ENCODE measurements at places on chromosomes 11 and 22.

DNA sequence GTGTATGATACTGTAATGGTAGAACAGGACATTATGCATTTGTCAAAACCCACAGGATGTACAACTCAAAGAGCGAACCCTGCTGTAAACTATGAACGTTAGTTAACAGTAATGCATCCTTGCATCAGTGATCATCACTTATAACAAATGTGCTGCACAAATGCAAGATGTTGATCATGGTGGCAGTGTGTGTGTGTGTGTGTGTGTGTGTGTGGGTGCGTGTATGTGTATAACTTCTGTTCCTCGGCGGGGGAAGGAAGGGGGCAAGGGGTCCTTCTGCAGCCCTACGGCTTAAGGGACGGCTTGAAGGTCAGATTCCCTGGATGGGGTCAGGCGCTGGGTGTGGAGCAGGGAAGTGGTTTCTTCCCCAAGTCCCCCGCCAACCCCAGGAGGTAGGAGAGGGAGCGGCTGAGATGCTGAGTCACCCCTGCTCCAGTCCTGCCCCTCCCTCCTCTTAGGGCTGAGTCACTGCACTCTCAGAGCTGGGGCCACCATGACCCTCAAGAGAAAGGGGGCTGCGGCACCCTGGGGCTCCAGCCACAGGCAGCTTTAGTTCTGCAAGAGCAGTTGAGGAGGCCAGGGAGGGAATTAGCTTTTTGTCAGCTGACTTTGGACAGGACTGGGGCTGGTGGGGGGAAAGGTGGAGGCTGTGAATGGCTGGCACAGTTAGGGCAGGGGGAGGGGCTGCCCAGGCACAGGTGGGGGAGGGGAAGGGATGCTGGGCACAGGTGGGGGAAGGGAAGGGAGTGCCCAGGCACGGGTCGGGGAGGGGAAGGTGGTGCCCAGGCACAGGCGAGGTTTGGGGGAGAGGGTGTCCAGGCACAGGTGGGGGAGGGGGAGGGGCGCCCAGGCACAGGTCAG, 8.8 kb upstream of the CTSD start:
- DNase-seq: peak; percentile 11

DNA sequence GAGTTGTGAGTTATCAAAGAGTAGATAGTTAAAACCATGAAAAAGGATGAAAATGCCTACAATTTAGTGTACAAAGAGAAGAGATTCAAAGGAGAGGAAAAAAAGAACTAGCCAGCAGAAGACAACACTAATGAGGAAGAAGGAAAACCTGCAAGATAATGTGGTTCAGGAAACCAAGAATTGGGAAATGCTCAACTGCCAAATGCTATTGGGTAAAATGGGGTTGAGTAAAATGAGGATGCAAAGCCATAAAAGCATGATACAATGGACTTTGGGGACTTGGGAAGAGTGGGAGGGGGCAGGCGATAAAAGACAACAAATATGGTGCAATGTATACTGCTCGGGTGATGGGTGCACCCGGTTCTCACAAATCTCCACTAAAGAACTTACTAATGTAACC, 7.6 kb upstream of the OR52K2 start:
- DNase-seq: no peak

- DNase-seq: no peak
Observed at GRCh38 chr22:38017939-38018885, 33.9 kb upstream of the SOX10 start.

- DNase-seq: no peak
Observed at GRCh38 chr11:94449029-94449428, 44.6 kb downstream of the MRE11 start.

GRCh38 chr11:133338588-133338987, 193.7 kb downstream of the OPCML start:
- no peak for DNase-seq

- DNase-seq: no peak
Observed at GRCh38 chr11:68470304-68470811, 9.8 kb downstream of the PPP6R3 start.

DNA sequence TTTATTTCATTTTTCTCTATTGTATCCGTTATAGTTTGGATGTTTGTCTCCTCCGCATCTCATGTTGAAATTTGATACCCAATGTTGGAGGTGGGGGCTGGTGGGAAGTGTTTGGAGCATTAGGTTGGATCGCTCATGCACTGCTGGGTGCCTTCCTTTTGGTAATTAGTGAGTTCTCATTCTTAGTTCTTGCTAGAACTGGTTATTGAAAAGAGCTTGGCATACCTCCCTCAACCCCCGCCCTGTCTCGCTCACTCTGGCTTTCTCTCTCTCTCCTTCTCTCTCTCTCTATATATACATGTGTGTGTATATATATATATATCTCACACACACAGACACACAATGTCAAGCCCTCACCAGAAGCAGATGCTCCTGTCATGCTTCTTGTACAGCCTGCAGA, 978.7 kb downstream of the DLG2 start:
- DNase-seq: no peak

GRCh38 chr11:45446998-45447397, 160.9 kb upstream of the SYT13 start:
- DNase-seq: no peak

GRCh38 chr22:31155422-31155821, 4.6 kb upstream of the RNF185 start:
- DNase-seq: no peak

GRCh38 chr11:111722501-111722900, 43.7 kb downstream of the PPP2R1B start:
- no peak for DNase-seq

GRCh38 chr11:21783954-21784353, 408.9 kb upstream of the ANO5 start:
- no peak for DNase-seq

DNA sequence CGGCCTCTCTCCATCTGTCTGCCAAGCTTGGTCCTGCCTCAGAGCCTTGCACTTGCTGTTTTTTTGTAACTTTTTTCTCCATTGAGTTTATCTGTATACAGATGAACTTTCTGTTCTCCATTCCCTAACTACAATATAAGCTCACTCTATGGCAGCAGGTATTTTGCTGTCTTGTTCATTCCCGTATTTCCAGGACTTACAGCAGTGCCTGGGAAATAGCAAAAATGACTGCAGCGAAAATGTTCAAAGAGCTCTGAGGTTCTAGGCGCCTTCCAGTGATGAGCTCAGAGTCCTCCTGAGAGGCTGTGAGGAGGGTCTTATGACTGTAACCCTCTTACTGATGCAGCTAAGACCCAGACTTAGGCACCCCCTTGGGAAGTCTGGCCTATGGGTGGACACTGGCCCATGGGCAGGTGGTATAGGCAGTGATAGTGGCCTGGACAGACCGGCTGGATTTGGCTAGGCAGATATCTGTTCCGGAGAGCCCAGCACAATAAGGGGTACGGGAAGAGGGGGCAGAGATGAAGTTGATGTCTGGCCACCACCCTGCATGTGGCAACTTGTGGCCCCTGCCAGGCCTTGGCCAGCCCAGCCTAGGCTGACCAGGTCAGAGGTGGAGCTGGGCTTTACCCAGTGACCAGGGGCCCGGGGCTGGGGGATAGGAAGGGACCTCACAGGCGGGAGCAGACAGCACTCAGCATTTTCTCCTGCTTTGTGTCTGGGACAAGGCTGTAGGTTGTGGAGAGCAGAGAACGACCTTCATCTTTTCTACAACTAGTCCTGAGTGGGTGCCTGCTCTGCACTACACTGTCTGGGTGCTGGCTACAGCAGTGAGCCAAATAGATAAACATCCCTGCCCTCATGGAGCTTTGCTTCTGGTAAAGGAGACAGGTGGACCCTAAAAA, 4.6 kb downstream of the ATF4 start:
- DNase-seq: no peak

DNA sequence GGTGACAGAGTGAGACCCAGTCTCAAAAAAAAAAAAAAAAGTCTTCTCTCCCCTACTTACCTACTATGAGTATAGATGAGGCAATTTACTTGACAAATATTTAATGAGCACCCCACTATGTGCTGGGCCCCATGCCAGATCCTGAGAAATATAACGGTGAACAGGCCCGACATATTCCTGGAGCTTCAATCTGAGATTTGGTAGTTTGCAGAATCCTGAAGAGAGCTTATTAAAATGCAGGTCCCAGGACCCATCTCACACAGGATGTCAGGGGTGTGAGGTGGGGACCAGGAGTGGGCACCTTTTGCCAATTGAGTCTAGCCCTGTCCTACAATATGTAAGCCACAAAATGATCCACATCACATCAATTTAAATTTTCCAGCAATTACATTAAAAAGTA, 44.0 kb downstream of the KCNJ4 start:
- DNase-seq: no peak

DNA sequence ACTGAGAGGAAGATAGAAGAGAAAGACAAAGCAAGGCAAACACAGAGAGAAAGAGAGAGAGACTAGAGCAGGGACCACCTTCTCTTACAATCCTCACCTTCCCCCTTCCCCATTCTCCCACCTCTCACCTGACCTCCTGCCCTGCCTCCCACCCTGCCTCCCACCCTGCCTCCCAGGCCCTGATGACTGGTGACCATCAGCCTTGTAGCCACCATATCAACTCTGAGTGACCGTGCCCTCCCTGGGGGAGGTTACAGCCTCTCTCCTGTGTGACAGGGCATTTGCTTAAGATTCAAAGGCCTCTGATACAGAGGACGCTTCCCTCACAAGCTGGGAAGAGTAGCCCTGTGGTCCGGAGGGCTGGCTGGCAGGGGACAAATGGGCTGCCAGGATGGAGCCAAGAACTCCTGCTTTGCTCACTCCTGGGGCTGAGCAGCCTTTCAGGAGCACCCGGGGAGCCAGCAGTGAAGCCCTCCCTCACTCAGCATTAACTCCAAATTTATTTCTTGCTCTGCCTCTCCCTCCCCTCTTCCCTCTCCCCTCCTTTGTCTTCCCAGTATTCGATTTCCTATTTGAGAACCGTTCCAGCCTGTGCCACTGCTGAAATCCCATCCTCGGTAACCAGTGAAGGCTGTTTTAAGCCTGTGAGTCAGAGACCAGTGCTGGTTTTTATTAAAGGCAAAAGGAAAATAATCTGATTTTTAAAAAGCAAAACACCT, 125.2 kb upstream of the SYT13 start:
- no peak for DNase-seq

DNA sequence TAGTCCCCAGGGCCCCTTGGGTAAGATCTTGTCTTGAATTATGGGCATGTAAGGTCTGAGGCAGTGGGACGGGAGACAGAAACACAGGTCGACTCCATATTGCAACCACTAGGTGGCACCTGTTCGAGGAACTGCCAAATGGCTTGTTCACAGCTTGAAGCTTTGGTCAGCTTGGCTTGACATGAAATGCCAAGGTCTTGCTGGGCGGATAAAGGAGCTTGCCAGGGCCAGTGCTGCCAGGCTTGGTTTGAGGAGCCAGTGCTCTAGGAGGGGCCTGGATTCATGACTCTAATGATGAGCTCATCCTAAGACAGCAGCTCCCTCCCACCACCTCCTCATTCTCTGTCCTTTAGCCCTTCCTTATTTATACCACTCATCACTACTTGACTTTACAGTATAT, 11.9 kb upstream of the NRIP3 start:
- DNase-seq: no peak

DNA sequence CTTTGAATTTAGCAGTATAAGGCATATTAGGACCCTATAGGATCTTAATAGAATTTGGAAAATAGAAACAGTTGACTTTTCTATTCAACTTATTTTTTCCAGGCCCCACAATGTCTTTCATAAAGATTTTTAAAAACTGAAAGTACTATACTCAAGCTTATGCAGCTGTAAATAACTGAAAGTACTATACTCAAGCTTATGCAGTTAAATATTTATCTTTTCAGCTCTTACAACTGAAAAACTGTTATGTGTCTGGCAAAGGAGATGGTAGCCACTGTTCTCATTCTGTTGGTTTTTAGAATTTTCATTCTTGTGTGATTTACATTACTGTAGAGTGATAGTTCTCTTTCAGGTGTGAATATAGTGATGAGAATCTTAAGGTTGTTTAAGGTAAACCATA, 16.5 kb downstream of the HIPK3 start:
- DNase-seq: no peak

GRCh38 chr11:125902277-125902926, 604 bp downstream of the PUS3 start:
- no peak for DNase-seq

DNA sequence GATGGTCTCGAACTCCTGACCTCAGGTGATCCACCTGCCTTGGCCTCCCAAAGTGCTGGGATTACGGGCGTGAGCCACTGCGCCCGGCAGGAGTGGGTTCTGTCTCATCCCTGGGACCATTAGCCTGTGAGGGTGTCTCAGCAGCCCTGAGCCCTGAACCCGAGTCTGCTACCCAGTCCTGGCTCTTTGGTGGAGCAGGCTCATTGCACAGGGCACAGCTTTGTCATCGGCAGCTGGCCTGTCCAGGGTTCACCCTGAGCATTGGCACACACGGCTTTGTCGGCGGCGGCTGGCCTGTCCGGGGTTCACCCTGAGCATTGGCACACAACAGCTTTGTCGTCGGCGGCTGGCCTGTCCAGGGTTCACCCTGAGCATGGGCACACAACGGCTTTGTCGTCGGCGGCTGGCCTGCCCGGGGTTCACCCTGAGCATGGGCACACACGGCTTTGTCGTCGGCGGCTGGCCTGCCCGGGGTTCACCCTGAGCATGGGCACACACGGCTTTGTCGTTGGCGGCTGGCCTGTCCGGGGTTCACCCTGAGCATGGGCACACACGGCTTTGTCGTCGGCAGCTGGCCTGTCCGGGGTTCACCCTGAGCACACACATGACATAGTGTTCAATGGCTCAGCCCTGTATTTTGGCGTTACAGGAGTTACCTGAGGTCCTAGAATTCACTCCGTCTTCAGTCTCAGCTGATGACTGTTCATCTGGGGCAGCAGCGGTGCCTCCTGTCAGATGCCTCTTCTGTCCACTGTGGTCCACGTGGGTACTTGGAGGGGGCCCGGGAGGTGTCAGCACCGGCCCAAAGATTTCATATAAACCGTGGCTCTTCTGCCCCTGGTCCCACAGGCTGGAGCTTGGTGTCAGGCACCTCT, 1082.5 kb downstream of the BRD1 start:
- DNase-seq: no peak

DNA sequence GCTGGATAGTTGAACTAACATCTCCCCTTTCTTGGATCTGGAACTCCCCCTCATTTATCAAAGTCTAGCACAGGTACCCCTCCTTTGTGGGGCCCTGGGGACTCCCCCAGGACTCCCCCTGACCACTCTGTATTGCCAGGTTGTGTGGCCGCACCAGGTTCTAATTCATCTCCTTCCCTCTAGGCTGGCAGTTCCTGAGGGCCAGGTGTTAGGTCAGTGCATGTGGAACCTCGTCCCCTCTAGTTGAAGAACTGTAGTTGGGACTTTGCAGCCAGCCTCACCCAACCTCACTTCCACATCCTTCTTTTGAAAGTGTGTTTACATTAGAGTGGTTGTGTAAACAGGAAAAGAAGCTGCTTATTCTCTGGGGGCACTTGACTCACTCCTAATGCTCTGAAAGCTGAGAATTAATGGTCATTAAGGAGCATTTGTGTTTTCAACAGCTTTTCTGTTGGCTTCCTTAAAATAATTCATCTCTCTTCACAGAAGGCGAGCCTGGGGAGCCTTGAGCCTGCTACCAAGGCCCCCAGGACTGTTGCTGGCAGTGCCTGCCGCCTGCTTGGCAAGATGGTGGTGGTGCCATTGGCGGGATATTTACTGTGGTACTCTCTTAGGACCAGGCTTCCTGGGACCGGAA, 11.8 kb downstream of the UPB1 start:
- DNase-seq: no peak
